Esophagus squamous epithelium (tissue), 5 donors: ENCODE measurements at places on chromosomes 16 and 17.

- no peak for DNase-seq
Measured at GRCh38 chr17:80955671-80956280, 35.9 kb upstream of the CHMP6 start.

DNA sequence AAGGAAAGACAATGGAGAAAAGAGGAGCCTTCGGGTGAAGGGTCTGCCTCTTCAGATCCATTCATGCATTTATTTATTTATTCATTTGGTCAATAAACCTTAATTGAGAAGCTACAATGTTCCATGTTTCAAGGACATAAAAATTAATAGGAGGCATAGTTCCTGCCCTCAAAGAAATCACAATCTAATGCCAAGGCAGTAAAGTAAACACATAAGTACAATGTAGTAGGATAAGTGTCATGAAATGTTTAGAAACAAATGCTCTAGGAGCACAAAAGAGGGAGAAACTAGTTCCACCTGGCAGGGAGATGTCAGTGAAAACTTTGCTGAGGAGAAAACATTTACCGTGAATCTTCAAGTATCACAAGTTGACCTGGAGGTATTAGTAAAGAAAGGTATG lies 103.5 kb upstream of the NOG start:
- no peak for DNase-seq

DNA sequence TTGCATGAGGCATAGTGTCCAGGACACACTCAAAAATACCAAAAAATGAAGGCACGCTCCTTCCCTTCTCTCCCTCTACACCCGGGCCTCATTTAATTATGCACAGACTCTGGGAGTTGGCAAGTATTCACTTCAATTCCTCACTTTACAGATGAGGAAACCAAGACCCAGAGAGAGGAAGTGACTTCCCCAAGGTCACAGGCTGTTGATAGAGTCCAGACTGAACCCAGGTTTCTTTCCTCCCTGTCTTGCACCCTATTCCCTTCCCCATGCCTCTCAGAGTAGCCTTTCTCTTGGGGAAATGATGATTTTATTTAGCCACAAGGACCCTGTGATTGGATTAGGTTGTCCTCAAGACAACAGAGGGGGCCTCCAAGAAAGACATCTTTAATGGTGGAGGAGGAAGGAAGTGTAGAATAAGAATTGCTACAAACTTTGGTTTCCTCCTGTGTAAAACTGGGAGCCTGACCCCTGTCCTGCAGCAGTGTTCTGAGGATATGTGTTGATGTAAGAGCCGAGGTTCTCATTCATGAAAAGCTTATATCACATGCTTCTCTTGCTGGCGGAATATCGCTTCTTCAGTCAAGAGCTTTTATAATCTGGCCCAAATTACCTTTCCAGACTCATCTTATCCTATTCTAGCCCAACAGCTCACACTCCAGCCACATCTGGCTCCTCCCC lies 48.8 kb upstream of the SIAH1 start:
- no peak for DNase-seq

GRCh38 chr17:38587947-38588787 lies 17.6 kb downstream of the SRCIN1 start:
- no peak for DNase-seq

- no peak for DNase-seq
Measured at GRCh38 chr16:71260995-71261394, 28.2 kb downstream of the CMTR2 start.

- no peak for DNase-seq
Measured at GRCh38 chr16:78209951-78210661, 110.7 kb downstream of the WWOX start.

DNA sequence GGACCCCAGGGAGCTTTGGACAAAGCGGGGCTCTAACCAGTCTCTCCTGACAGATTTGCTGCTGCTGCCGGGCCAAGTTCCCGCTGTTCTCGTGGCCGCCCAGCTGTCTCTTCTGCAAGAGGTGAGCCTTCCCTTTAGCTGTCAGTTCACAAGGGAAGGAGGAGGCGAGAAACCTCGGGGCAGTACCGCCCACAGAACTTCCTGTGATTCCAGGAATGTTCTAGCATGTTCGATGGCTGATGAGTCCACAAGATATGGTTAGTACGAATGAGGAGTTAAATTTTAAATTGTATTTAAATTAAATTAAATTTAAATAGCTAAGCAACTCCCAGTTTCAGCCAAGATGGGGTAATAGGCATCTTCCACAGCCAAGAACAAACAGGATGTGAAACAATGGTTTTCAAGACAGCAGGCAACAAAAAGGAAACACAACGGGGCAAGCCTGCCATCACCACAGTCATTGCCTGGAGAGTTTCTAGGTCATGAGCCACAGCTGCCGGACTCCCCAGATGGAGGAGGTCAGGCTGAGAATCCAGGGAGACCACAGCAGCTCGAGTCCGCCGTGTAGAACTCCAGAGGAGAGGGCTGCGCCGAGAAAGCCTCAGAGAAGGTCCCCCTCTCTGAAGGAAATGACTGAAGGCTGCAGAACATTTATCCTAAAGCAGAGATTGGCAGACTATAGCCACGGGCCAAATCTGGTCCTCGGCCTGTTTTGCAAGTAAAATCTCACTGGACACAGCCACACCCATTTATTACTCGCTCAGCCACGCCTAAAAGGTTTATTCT lies 9.5 kb upstream of the TCF25 start:
- no peak for DNase-seq

DNA sequence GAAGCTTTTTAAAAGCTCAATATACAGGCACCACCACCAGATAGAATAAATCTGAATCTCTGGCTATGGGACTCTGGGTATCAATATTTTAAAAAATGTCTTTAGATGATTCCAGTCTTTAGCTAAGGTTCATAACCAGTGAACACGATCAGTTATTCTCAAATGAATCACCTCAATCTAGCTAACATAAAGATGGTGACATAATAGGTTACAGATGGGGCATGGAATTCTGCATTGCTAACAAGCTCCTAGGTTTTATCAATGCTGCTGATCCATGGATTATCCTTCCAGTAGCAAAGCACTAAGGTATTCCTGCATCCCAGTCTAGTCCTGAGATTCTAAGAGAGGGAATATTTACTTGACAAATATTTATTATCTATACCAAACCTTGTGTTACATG lies 415.5 kb upstream of the CDH11 start:
- no peak for DNase-seq

- no peak for DNase-seq
Measured at GRCh38 chr17:1975573-1975972, 49.6 kb downstream of the RTN4RL1 start.

DNA sequence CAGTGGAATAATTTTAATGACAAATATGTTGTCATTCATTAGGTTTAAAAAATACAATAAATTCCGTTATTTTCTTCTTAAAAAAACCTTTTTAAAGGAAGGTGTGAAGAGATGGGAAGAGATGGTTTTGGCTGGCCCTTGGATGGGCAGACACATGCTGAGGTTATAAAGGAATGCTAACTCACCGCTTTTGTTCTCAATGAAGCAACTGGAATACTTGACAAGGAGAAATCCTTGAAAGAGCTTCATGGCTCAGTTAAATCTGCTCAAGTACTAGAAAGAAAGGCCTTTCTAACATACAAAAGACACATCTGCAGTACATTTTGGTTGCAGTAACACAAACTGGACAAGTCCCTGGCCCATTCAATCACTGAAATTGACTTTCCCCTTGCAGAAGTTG lies 158.3 kb upstream of the KCNJ16 start:
- no peak for DNase-seq

- DNase-seq: no peak
Measured at GRCh38 chr17:45282683-45283644, 21.1 kb upstream of the SPATA32 start.

DNA sequence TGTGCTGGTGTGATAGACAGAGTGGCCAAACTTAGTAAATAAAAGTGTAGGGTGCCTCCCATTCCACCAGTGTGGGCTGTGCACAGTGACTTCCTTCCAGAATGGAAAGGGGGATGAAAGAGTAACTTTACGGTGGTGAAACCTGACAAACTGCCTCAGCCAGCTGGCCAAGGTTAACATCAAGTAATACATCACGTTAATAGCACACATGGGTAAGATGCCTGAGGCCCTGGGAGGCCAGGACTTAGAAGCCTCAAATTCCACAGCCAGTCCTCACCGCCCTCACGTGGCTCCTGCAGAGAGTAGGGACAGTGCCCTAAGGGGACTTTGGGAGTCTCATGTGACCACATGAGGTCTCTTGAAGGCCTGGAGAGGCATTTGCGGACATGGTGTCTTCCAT lies 14.1 kb downstream of the RMI2 start:
- DNase-seq: no peak

DNA sequence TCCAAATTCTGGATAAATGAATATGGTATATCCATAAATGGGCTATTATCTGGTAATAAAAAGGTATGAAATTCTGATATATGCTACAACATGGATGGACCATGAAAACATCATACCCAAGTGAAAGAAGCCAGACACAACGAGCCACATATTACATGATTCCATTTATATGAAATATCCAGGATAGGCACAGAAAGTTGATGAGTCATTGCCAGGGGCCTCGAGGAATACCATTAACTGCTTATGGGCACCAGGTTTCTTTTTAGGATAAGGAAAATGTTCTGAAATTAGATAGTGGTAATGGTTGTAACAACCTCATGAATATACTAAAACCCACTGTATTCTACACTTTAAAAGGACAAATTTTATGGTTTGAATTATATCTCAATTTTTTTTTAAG lies 123.2 kb downstream of the PITPNC1 start:
- DNase-seq: no peak

GRCh38 chr16:11159282-11159681 lies 96.7 kb downstream of the SOCS1 start:
- DNase-seq: no peak

DNA sequence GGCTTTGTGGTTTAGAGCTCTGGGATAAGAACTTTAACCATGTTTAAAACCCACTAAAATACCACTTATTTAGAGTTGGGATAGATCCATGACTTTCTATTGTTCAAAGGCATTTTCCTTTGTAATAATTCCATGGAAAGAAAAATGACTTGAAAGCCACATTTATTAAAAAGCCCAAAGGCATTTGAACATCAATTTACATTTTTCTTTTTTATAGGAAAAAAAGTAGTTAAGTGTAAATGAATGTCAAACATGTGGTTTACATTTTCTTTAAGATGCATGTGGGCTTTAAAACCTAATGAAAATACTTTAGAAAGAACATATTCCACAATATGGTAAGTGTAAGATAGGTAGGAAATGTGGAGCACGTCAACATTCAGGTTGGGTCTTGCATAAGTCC lies 443.2 kb downstream of the TOX3 start:
- no peak for DNase-seq

- no peak for DNase-seq
Measured at GRCh38 chr17:72996791-72997190, 95.7 kb downstream of the SLC39A11 start.

DNA sequence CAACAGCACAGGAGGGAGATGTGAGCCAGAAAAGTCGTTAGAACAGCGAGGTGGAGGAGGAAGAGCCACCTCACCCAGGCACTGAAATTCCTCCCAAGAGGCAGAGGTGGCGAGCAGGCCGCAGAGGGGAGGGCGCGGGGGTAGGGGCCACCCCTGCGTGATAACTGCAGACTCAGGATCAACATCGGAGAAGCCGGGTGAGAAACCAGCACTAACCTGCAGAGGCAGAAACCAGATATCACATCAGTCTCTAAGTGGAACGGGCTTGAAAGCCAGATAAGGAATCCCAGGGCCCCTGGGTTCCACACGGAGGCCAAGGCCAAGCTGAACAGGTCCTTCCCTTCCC lies 39.4 kb upstream of the ZC3H18 start:
- DNase-seq: no peak
